ENCODE measurements at places on chromosomes 7 and 10.

GRCh38 chr10:78507510-78508160, 474.0 kb downstream of the RPS24 start:
- no peak for DNase-seq

DNA sequence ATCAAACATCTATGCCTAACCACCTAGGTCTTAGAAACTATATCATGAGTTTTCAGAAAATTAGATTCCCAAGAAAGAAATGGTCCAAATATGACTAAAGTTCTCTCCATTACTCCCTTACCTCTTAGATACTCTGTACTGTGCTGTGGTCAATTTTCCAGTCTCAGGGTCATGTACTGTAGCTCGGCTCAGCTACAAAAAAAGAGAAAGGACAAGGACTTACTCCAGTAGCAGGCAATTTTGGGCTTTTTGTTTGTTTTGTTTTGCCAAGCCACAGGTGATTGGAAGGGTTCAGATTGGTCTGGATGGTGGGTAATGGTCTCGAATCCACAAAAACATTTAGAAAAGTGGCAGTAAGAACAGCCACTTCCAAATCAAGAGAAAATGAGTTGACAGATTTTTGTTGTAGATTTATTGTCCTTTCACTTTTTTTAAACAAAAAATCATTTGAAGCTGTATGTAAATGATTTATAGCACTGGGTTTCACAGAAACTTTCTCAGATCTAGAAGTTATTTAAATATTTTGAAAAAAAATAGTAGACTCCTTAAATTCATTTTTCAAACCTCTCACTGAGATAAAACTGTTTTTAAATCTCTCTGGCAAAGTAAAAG, 52.8 kb downstream of the P4HA1 start:
- no peak for DNase-seq

DNA sequence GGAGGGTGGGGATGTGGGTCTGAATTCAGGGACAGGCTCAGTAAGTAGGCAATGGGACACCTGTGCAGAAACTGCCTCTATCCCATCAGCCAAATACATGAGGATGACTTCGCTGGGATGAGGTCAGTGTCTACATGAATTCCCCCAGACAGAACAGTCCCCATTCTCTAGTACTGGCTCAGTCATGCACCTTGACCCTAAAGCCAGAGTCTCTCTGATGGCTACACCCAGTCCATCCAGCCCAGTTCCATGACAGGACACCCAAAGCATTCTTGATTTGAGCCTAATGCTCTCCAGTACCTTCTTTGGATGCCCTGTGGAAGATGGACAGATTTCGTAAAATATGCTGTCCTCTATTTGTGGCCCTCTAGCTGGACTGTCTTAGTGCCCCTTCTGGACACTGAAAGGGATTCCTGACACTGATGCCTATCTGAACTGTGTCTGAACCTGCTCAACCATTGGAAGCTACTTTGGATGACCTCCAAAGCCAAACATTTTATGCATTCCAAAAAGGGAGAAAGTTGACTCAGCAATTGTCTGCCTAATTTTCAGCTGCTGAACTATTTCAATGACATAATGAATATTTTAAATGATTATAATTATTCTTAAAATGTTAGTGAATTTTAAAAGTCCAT, 14.6 kb downstream of the SFRP4 start:
- DNase-seq = no peak

- no peak for DNase-seq
Observed at GRCh38 chr10:101228153-101228965, 904 bp downstream of the LBX1 start.

GRCh38 chr10:58473976-58474375, 38.7 kb upstream of the BICC1 start:
- DNase-seq = no peak

GRCh38 chr7:82273886-82274285, 169.7 kb downstream of the CACNA2D1 start:
- DNase-seq = no peak

DNA sequence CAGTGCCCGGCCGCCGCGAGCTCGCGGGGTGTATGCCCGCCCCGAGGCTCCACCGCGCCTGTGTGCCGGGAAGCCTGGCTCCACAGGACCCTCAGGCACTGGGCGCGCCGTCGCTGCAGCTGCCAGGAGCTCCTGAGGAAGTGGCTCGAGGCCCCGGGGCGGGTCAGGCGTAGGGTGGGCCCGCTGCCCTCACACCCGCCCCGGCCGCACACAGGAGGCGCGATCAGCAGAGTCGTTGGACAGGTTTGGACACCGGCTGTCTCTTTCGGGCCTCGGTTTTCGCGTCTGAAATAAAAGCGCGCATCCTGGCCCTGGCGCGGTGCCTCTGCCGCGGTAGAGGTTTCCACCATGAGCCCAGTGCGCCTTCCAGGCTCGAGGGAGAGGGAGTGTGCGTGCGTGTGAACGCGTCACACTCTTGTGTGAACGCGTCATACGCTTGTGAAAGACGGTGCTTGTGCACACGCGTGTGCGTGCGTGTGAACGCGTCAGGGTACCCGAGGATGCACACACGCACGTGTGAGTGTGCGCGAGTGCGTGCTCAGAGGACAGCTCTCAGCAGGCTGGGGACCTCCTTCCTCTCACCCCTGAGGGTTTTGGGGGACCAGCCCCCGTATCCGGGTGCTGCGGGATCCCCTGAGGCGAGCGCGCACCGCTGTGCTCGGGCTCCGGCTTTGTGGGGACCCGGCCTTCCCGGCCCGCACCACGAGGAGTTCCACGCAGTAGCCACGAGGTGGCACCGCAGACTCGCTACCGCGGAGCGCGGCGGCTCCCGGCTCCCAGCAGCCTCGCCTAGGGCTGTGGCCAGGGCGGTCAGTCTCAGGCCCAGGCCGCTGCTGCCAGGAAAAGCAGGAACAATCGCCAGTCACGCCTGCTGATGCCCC, 83.8 kb downstream of the BMS1 start:
- DNase-seq = peak; percentile 12

- no peak for DNase-seq
Observed at GRCh38 chr7:30898411-30898810, 13.2 kb upstream of the AQP1 start.

GRCh38 chr10:95500649-95501048, 60.5 kb downstream of the SORBS1 start:
- no peak for DNase-seq

DNA sequence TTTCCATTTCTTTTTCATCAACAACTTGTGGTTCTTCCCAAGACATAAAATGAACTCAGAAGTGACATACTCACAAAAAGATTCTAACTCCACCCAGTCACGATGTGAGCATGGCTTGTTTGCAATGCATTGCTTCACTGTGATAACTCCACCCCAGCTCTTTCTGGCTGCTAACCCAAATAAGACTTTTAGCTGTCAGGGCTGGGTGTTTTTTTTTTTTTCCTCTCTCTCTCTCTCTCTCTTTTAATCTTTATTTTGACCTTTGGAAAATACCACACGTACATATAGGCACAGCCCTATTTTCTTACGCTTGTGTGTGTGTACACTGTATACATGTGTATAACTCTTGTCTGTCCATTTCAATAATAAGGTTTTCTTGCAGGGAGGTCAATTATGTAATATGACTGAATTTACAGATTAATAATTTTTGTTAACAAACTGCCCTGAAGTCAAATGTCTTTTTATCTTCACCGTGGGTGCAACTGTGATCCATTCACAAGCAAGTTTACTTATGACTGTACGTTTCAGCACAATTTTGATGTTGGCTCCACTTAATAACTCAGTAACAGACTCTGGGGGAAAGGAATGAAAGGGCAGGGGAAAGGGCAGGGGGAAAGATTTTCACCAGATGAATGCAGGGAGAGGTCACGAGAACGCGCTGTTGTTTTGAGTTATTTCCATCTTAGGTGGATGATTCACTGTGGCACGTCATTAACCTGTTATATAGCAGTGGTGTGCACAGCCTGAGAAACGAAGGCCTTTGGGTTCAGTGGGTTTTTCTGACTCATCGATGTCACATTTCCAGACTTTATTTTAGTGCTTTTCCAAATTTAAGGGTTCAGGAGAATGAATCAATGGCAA, 49.1 kb downstream of the APBB1IP start:
- DNase-seq = peak; percentile 54

DNA sequence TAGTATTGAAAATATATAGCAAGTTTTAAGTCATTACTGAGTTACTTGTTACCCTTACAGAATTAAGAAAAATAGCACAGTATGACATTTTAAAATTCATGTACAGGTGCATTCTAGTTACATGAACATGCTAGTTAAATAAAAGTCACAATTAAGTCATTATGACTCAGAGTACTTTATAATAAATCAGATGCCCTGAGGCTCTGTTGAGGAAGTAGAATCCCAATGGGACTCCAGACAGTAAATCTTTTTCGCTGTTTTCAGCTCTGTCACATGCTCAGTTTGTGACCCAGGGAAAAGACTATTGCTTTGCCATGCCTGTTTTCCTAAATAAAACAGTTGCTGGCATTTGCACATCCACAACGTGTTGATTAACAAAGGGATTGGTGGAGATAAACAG, 21.0 kb downstream of the NUDT13 start:
- no peak for DNase-seq

DNA sequence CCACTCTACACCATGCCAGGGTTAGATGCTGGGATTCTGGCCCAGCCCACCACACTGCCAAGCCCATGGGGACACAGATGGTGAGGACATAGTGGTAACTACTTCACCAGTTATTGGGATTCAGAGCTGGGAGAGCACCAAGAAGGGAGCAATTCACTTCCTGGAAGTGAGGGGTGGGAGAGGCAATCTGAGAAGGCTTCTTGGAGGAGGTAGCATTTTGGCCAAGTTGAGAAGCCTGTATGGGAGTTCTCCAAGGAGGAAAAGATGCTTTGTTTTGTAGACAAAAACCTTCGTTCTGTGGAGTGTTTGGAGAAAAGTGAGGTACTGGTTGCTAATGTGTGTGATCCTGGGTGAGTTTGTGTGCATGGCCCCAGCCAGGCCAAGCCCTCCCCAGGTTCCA, 3.8 kb upstream of the PRKRIP1 start:
- DNase-seq = no peak

DNA sequence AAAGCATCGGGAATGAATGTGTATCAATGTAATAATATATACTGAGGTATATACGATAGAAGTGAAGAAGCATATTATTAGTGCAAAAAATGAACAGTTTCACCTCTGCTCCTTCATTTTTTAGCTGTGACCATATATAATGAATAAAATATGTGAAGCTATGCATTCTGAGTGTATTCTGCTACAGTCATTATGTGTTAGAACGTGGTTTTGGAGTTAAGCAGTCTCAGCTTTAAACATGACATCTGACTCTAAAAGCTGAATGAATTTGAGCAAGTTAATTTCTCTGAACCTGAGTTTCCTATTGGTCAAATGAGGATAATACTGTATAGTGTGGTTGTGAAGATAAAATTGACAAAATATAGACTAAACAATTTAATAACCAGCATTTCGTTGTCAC, 358.1 kb downstream of the SUGCT start:
- no peak for DNase-seq

DNA sequence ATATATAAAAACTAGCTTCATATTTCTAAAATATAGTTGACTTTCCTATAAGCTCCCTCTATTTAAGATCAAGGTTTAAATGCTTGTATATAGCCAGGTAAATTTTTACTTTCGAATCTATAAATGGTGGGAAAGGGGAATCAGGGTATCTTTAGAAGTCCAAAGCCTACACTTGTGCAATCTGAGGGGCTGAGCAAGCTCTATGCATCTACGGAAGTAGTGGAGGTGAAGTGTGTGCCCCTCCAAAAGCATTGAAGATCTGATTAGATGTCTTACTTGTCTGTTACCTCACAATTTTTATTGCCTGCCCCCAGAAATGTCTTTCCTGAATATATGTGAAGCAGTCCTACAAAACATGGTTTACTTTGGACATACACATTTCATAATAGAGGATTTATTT, 1.6 kb downstream of the AKAP9 start:
- no peak for DNase-seq

DNA sequence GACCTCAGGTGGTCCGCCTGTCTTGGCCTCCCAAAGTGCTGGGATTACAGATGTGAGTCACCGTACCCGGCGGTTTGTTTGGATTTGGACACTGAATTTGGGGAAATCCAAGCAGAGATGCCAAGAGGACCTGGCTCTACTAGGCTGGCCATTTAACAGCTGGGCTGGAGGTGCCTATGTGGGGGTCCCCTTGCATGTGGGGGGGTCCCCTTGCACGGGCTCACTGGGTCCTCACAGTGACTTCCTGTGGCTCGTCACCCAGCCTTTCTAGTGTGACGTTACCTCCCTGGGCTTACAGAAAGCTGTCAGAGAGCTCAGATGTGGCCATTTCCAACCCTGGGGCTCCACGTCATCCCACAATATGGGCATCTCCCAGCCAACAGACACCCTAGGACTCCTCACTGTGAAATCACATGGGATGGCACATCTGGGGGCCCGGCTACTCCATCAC, 49.3 kb upstream of the GNA12 start:
- no peak for DNase-seq
